ENCODE measurements at places on chromosomes 12 and 14.

DNA sequence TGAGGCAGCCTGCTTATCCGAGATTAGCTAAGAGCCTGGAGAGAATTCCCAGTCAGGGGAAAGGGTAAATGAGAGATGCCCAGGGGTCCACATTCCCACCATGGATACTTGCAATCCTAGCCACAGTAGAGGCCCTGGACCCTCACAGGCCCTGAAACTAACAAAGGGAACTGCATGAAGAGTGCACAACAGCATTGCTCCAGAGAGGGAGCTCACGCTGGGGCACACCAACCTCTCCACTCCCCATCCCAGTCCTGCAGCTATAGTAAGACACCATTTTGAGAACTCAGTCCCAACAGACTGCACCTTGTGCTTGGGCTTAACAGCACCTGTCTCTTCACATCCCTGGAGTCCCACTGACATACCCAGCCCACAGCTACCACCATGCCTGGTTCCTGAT is 30.5 kb downstream of the CEP83 start:
- DNase-seq, result no peak

DNA sequence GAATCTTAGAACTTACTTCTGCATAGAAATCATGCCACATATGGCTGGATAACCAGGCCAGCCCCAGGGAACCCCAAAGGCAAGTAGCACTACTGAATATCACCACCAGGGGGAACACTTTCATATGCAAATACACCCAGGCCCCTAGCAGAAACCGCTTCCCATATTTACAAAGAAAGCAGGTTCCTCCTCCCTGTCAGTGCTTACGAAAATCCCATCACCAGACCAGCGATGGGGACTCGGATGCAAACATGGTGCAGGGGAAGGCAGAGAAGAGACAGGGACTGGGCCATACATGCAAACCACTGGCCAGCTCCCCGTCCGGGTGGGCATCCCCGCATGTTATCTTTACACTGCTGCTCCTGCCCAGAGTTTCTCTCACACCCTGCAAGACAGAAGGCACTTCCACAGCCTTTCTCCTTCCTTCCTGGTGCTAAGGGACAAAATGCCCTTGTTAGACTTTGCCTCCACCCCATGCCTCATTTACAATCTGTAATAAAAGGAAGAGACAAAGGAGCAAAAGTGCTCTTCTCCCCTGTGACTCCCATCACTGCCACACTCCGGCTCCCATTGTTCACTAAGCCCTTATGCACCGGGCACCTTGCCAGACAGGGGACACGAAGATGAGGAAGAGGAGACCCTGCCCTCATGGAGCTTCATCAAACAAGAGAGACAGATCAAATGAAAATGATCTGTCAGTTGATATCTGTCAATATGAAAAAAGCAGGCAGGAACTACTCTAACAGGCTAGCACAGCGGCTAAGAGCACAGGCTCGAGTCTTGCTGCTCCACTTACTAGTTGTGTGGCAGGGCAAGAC is 62.3 kb downstream of the PTPN21 start:
- peak; percentile 19 for DNase-seq

DNA sequence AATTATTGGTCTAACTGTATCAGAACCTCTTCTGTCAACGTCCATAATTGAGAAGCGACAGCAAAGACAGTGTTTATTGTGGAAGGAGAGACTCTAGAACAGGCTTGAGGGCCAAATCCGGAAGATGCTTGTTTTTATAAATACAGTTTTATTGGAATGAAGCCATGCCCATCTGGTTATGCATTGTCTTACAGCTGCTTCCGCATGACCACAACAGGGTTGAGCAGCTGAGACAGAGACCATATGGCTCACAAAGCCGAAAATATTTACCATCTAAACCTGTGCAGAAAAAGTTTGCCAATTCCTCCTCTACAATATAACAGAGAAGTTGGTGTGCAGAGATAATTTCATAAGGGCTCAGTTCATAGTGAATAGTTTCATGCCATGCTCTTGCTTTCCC is 24.5 kb downstream of the PRKAB1 start:
- DNase-seq, result no peak

DNA sequence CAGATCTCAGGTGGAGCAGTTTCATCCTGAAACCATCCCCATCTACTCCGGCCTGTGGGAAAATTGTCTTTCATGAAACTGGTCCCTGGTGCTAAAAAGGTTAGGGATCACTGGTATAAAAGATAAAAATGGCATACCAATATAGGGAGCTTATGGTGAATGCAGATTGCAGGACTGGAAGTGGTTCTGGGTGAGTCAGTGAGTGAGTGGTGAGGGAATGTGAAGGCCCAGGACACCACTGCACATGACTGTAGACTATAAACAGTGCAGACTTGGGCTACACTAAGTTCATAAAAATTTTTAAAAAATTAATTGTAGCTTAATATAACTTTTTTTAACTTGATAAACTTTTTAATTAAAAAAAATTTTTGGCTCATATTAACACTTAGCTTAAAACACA is 67.0 kb upstream of the RD3L start:
- no peak for DNase-seq

- DNase-seq, result no peak
Measured at GRCh38 chr12:80230068-80230467, 130.7 kb downstream of the OTOGL start.

GRCh38 chr12:1297639-1298175 is 296.7 kb downstream of the FBXL14 start:
- no peak for DNase-seq

DNA sequence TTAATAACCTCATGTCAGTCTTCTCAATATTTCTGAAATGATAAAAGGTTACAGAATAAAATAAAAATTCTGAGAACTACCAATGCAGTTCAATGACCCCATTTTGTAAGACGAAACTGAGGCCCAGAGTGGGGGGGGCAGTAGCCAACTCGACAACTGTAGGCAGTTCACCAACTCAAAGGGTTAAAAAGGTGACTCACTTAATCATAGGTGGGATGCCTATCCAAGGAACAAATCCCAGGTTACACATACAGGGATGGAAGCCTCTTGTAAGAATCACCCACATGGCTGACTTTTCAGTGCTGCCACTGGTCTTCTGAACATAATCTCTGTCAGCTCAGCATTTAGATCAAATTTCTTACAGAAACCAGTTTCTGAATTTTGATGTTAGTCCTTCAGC is 10.9 kb downstream of the PPM1H start:
- DNase-seq, result no peak

GRCh38 chr14:19873178-19873577 is 1.8 kb upstream of the OR4K2 start:
- no peak for DNase-seq

GRCh38 chr14:27623782-27624181 is 1025.9 kb upstream of the NOVA1 start:
- no peak for DNase-seq

- no peak for DNase-seq
Measured at GRCh38 chr12:24499151-24500146, 449.5 kb downstream of the BCAT1 start.

DNA sequence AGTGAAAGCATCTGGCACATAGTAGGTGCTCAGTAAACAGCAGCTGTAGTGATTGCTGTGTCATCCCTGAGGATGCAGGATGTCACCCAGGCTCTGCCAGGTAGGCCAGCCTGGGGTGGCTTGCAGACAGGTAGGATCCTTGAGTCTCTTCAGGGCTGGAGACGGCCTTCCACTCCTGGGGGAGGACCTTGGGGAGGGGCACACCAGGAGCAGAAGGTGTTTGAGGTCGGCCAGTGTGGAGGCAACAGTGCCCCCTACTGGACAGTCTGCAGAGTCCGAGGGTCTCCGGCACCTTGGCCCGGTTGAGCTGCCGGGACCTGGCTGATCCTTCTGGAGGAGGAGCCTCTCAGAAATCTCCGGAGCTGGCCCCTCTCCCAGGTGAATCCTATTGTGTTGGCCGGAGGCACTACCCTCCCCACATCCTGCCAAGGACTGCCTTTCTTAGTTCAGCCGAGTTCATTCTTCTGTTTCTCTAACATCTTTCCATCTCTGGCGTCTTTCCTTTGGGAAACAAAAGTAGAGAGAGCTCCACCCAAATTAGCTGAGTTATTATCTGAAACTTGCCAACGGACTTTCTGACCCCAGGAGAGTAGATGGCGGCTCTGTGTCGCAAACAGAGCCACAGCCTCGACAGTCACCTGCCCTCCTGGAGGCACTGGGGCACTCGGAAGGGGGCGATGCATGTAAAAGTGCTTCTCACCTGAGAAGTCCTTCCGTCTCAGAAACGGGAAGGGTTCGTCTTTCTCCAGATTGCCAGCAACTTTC is 41.8 kb upstream of the CLMN start:
- no peak for DNase-seq

- DNase-seq, result no peak
Measured at GRCh38 chr12:75260316-75260715, 50.7 kb upstream of the KCNC2 start.
